Stimulated activated CD4-positive, alpha-beta T cell treated with anti-CD3 and anti-CD28 coated beads, Interleukin-4, amount 100 ng/mL, for 24 hours (primary cell): ENCODE measurements at places on chromosomes 4 and X.

DNA sequence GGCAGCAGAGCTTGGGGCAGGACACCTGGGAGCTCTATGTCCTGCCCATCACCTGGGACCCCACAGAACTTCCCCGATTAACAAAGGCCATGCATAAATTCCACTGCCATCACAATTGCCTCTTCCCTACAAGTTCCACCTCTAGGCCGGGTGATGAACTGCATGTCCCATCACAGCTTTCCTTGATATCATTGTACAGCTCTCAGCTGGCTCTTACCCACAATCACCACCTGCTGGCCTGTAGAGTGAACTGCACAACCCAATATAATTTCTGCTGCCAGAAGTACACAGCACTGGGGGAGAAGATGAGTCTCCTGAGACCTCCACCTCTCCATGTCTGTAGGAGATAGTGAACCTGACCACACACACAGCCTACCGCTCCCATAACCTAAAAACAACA lies 285.0 kb upstream of the AADAT start:
- DNase-seq = no peak

DNA sequence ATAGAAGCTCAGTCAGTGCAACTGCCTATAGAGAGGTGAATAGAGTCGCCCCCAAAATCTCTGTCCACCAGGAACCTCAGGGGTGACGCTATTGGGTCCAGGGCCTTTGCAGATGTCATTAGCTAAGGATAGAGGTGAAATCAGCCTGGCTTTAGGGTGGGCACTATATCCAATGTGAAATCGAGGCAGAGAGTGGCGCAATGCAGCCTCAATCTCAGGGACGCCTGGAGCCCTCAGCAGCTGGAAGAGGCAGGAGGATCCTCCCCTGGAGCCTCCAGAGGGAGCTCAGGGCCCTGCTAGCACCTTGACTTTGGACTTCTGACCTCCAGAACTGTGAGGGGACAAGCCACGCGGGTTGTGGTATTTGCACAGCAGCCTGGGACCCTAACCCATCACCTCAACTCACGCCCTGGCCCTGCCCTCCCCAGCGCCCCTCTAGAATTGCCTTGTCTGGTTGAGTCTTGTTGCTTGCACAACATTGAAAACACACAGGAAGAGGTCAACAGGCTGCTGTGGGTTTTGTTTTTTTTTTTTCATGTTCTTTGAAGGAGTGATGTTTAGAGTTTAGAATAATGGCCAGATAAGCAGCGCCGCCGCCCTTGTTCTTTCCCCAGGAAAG lies 89.4 kb upstream of the PSAPL1 start:
- no peak for DNase-seq

GRCh38 chrX:23861215-23861896 lies 46.4 kb downstream of the APOO start:
- DNase-seq = no peak

- DNase-seq = no peak
These were observed 834 bp downstream of the PNCK start for GRCh38 chrX:153672531-153673427.

DNA sequence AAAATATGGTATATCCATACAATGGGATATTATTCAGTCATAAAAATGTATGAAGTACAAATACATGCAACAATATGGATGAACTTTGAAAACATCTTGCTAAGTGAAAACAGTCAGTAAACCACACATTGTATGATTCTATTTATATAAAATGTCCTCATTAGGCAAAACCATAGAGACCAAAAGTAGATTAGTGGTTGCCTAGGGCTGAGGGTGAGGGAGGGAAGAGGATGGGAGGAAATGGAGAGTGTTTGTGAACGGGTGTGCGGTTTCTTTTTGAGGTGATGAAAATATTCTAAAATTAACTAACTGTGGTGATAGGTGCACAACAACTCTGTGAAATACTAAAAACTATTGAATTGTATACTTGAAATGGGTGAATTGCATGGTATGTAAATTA lies 29.6 kb downstream of the TEX11 start:
- no peak for DNase-seq

GRCh38 chr4:13171292-13172057 lies 312.7 kb downstream of the RAB28 start:
- DNase-seq = no peak

DNA sequence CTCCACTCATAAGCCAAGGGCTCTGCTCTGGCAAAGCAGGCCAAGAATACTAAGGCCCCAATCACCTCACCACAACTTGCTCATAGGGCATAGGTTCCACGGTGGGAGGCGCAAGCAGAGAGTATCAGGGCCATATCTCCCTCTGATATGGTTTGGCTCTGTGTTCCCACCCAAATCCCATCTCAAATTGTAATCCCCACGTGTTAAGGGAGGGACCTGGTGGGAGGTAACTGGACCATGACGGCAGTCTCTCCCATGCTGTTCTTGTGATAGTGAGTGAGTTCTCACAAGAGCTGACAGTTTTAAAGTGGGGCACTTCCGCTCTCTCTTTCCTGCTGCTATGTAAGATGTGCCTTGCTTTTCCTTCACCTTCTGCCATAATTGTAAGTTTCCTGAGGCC lies 88.7 kb downstream of the SHROOM4 start:
- no peak for DNase-seq

DNA sequence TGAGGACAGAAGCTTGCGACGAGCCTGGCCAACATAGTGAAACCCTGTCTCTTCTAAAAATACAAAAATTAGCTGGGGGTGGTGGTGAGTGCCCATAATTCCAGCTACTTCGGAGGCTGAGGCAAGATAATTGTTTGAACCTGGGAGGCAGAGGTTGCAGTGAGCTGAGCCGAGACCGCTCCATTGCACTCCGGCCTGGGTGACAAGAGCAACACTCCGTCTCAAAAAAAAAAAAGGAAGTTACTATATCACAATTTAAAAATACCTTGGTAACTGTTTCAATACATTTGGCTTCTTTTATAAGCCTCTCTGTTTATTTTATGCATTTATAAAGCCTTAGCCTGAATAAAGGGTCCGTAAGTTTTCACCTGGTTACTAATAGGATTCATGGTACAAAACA lies 46.6 kb upstream of the CHRNA9 start:
- DNase-seq = no peak

- no peak for DNase-seq
These were observed 1.3 kb downstream of the DCAF12L1 start for GRCh38 chrX:126551306-126551705.

DNA sequence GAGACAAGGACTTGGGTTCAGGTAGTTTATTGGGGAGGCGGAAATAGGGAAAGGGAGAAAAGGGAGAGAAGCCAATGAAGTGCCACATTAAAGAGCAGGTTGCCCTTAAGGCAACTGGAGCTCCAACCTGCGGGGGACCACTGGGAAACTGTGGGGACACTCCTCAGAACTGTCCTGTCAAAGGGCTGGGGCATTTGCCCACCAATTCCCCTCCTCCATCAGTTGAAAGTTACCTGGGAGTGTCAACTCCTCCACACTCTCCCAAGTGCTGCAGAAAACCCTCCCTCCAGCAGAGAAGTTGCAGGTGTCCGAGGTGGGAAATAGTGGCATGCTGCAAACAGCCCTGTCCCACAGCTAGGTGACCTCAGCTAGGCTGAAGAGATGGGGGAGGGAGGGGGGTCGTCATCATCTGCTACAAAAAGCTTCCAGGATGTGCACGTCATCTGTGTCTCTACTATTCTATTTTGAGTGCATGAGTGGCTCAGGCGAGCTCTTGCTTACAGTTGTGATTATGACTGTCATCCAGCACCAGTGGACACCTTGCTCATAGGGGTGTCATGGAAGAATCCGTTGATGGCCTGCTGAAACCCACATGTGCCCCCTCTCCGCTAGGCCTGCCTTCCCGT lies 41.5 kb upstream of the XPNPEP2 start:
- DNase-seq = no peak

DNA sequence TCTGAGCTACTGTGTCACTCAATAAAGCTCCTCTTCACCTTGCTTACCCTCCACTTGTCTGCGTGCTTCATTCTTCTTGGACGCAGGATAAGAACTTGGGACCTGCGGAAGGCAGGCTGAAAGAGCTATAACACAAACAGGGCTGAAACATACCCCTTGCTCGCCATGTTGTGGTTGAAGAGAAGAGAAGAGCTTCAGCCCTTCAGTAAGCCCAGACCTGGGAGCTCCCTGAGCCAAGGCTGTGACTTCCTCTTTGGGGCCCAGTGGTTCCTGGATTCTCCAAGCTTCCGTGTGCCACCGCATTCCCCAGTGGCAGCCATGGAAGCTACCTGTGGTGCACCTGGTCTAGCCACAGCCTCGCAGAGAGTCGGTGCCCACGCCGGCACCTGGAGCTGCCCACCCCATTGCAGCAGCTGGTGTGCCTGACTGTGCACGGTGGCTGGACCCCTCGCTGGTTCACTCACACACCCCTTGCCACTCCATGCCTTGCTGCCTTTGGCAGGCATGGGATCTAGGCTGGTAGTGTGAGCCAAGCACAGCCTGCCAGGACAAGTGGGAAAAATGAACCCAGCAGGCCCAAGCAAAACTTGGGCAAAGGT lies 160.6 kb downstream of the EVC2 start:
- DNase-seq = no peak

GRCh38 chr4:34271479-34272355 lies 1972.6 kb downstream of the ARAP2 start:
- no peak for DNase-seq

DNA sequence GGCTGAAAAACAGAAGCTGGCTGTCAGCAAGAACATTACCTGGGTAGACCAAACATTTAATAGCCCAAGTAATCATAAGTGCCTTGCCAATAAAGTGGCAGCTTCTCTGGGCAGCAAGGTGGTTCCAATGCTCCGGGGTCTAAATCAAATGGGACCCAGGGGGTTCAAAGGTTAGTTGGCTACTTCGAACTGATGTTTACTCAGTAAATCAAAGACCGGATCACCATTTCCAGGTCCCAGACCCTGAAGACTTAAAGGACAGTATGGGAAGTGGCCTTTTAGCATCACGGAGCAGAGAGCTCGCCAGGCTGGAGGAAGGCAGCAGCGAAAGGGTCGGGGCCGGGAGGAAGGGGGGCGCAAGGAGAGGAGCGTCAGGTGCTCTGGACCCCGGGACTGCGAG lies 1.0 kb downstream of the SH3KBP1 start:
- no peak for DNase-seq

GRCh38 chr4:112266823-112267222 lies 18.9 kb downstream of the TIFA start:
- DNase-seq = no peak

GRCh38 chr4:16890651-16891050 lies 7.8 kb downstream of the LDB2 start:
- no peak for DNase-seq

- DNase-seq = no peak
These were observed 428 bp downstream of the ADAD1 start for GRCh38 chr4:122379239-122379638.

- no peak for DNase-seq
These were observed 40.9 kb upstream of the CPLX1 start for GRCh38 chr4:866761-867390.

GRCh38 chr4:108210989-108211835 lies 42.5 kb upstream of the LEF1 start:
- no peak for DNase-seq

DNA sequence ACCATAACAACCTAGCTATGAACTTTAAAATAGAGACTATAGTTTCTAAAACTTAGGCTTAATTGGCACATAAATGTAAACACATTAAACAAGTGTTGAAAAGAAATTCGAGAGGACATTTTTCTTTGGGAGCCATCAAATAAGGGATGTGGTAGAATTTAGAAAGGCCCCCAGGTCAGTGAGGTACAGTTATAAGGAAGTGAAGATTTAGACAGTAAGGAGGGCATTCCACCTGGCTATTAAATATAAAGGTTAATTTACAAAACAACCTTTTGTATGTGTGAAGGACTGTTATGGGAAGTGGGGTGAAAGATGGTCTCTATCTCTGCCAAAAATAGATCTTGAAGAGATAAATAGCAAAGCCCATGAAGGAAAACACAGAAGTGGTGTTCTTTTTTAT lies 83.9 kb downstream of the AFF1 start:
- DNase-seq = no peak

- no peak for DNase-seq
These were observed 81.6 kb downstream of the NAF1 start for GRCh38 chr4:163085085-163085484.

DNA sequence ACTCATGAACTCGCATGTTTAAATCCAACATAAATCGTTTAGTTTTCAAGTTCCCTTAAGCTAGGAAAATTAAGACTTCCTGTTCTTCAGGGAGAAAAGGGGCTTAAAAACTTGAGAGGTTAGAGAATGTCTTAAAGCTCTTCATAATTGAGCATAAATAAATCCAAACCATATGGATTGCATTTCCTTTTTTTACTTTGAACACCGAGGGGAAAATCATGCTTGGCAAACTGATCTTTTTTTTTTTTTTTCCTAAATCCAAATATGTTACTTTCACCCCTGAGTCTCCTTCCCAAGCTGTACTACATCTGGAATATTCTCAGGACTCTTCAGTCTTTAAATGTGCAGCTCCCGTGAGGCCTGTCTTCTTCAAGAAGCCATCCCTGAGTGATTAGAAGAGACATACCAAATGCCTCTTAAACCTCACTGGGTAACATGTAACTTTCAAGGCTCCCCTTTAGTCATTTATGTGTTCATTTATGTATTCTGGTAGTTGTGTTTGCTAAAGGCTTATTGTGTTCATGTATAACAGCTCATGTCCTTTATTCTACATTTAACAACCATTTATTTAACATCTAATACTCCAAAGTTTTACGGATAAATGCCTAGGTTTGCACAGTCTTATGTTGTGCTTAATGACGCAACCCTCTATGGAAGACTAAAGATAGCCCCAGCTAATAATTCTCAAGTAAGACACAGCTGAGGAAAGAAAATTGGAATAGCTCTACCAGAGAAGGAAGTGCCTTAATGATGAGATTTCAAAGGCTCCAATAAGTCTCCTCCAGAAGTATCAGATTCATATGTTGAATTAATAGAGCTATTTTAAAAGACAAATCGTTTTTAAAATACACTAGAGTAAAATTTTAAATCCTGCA lies 107.0 kb downstream of the AGTR2 start:
- DNase-seq = no peak

GRCh38 chr4:159778298-159778697 lies 675.4 kb downstream of the RAPGEF2 start:
- no peak for DNase-seq

- DNase-seq = no peak
These were observed 795.6 kb upstream of the GALNTL6 start for GRCh38 chr4:171017593-171017992.

- no peak for DNase-seq
These were observed 77.2 kb upstream of the BOD1L1 start for GRCh38 chr4:13704761-13705160.

DNA sequence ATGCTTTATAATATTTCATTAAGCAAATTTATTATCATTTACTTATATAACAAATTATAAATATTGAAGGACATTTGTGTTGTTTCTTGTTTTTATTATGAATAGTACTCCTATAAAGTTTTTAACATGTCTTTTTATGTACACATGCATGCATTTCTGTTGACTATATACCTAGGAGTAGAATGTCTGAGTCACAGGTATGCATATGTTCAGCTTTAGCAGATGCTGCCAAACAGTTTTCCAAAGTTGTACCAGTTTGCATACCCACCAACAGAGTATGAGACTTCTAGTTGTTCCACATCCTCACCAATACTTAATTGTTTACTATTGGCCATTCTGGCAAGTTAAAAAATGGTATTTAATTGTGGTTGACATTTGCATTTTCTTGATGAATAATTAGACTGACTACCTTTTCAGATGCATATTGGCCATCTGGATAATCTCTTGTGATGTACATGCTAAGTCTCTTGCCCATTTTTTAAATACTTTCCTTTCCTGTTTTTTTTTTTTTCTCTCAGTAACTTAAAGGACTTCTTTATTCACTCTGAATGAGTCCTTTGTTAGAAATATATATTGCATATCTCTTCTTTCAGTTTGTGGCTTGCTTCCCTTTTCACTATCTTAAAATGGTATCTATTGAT lies 132.2 kb upstream of the TRIM2 start:
- DNase-seq = no peak
